SK-MEL-5 (cell line): ENCODE measurements at places on chromosomes 11 and 22. TPM values are rescaled to one million over a fixed set of nuclear protein-coding genes. Genes with fewer than 3 reads are reported as not detected.

Gene VWCE
- total RNA-seq, result 0.24 and 0.45 TPM in 2 replicates

Gene MMP13
- total RNA-seq, result not detected in 2 replicates

Gene TNNT3
- not detected in 2 replicates for total RNA-seq

Gene SHISAL1
- 0.58 and 0.67 TPM in 2 replicates for total RNA-seq

Gene ANO1
- 1.2 and 2.9 TPM in 2 replicates for total RNA-seq

Gene RPS6KB2
- total RNA-seq, result 16.9 and 17.9 TPM in 2 replicates

Gene TP53I11
- 3.2 and 4.0 TPM in 2 replicates for total RNA-seq

GRCh38 chr22:42375982-42376381 lies 56.2 kb downstream of the NFAM1 start:
- no peak for DNase-seq

- no peak for DNase-seq
These were observed 187.4 kb upstream of the NAV2 start for GRCh38 chr11:19525276-19525675.

GRCh38 chr11:117117681-117118080 lies 19.5 kb upstream of the SIK3 start:
- no peak for DNase-seq

- peak; percentile 4 for DNase-seq
These were observed 893 bp downstream of the SLC36A4 start for GRCh38 chr11:93196816-93197379.

DNA sequence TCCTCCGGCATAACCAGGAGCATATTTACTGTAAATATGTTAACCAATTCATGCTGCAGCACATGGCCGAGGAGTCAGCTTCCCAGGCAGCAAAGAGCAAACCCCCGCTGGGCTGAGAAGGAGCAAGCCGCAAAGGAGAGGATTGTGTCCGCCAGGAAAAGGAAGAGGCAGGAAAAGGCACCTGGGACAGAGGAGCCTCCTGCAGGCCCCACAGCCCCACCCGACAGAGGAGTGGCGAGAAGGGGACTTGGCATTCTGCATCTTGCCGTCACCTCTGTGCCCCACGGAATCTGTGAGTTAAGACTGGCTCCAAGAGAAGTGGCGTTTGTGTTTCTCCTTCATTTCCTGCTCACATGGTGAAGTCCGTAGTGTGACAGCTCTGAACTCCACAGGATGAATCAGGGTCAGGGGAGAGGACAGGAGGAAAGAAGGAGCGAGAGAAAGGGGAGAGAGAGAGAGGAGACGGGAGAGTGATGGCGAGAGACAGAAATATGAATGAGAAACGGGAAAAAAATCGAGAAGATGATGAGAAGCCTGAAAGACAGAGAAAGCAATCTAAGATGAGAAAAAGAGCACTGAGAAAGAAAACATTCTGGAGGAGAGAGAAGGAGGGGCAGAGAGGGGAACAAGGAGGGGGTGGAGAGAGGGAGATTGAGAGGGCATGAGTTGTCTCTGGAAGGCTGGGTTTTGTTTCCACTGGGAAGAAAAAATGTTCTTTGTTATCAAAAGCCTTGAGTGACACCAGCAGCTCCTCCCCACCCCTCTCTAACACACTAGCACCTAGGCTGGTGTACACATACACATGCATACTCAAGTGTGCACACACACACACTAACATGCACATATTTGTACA lies 489.6 kb downstream of the MN1 start:
- no peak for DNase-seq

DNA sequence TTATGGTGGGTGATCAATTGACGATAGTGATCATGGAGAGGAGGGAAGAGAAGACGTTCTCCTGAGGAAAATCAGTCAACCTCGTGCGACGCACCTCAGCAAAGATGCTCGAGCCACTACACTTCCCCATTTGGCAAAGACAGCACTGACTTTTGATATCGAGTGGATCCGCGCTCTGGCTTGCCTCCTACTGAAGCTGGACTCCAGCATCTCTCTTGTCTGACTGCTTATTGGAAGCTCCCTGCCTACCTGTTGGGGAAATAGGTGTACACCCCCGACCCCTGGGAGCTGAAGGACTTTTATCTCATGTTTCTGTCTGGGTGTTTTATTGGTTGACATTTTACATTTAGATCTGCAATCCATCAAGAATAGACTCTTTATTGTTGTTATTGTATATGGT lies 476.8 kb upstream of the B3GAT1 start:
- DNase-seq, result no peak

DNA sequence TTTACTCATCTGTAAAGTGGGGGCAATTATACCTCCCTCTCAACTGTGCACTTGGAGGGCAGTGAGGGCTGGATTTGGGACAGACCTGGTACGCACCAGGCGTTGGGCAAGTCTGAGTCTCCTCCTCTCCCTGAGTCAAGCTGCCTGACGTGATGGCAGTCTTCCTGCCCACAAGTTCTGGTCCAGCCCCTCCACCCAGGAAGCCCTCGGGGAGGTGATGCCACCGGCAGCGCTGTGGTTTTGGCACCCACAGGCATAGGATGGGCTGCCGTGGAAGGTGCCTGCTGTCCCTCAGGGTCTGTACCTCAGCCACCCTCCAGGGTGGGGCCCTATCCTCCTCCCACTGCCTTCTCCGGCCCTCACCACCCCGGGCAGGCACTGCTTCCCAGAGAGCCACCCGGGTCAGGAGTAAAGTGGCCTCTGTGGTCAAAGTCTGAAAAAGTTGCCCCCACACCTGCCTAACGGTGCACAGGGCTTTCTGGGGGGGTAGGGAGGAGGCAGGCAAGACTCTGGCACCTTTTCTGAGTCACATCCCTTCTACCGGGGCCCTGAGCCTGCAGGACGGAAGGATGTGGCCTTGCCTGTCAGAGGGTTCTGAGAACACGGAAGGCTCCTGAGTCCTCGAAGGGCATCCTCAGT lies 6.5 kb upstream of the APOBEC3H start:
- DNase-seq, result no peak

GRCh38 chr22:44999687-45000086 lies 10.1 kb downstream of the PHF21B start:
- no peak for DNase-seq

- no peak for DNase-seq
These were observed 12.4 kb downstream of the UCP2 start for GRCh38 chr11:73969991-73970800.

DNA sequence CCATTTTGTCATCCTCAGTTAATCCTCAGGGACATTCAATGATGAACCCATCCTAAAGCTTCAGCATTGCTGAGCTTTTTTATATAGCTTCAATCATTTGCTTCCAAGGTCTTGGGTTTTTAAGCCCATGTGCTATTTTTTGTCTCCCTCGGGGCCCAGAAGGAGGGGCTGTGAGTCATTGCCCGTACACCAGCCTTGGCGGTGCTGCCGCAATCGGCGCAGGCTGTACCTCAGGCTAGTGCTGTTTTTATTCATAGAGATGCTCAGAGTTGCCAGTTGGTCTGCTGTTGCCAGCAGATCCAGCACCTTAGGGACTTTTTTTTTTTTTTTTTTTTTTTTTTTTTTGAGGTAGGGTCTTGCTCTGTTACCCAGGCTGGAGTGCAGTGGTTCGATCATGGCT lies 35.5 kb downstream of the ACO2 start:
- peak; percentile 34 for DNase-seq

DNA sequence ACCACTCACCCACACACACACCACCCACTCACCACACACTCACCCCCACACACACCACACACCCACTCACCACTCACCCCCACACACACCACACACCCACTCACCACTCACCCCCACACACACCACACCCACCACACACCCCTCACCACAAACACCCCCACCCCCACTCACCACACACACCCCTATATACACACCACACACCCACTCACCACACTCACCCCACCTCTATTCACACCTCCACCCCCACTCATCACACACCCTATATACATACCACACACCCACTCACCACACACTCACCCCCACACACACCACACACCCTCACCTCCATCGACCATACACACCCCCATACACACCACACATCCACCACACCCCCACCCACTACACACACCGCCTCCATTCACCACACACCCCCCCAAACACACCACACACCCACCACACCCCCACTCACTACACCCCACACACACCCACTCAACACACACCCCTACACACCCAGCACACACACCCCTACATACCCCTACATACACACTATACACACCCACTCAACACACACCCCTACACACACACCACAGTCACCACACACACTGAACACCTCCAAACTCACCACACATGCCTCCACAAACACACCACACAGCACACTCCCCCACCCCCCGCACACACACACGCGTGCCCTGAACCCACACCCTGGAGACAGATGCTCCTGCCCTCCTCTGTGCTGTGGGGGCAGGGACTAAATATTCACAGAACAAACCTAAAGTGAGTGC lies 19.0 kb upstream of the TTLL12 start:
- DNase-seq, result no peak

DNA sequence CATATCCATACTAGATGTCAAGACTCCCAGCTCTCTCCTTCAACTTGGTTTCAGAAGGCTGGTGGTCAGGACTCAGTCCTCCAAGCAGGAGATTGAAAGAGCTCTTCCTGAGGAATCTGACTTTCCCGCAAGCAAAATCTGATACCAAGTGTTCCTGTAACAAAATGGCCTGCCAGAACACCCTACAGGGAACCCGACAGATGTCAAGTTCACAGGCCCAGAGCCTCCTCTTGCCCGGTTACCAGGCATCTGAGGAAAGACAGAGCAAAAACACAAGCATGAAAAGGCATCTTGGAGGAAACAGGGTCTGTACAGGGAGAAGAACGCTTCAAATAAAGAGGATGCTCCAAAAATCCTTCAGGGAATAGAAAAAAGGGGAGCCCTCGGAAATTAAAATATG lies 8.7 kb upstream of the KCNJ5 start:
- no peak for DNase-seq

GRCh38 chr11:8327761-8328192 lies 64.1 kb upstream of the LMO1 start:
- no peak for DNase-seq

DNA sequence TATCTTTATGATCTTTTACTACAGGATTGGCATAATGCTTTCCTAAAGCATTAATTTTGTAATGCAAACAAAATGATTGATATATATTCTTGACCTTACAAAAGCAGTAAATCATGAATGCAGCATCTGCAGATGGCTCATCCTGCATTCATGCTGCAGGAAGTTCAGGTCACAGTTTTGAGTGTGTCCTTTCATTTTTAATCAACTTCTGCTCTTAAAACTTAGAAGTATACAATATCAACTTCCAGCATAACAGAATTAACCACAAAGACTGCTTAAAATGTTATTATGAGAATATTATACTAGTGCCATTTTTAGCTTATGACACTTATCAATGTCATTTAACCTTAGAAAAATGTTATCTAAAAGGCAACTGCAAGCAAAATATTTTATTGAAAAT lies 54.0 kb downstream of the SLC36A4 start:
- DNase-seq, result no peak

DNA sequence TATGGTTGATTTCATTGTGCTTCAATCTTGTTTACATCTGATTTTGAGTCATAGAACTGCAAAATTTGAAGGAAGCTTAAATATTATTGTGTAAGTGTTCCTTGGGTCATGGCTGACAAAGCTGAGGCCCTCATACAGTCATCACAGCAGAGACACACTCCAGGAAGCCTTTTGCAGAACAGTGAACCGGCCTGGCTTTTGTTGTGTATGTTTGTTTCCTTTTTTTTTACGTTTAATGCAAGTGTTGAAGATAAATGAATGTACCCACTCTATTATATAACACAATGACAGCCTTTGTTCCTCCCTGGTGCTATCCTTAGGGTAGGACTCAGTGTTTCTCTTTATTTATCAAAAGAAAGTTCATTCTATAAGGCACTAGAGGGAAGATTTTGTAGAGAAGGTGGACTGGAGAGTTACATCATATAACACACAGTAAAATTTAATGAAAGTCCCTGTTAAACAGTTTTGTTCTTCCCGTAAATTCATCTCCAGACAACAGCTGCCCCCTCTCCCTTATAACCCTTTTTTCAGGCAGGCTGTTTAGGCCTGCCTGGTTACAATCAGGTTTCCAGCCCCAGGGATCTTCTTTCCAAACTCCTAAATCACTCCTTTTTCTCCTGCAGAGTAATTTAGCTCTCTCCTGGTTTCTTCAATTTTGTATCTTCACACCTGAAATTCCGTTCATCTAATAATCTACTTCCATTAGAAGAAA lies 34.3 kb upstream of the CSTF3 start:
- DNase-seq, result peak; percentile 92

DNA sequence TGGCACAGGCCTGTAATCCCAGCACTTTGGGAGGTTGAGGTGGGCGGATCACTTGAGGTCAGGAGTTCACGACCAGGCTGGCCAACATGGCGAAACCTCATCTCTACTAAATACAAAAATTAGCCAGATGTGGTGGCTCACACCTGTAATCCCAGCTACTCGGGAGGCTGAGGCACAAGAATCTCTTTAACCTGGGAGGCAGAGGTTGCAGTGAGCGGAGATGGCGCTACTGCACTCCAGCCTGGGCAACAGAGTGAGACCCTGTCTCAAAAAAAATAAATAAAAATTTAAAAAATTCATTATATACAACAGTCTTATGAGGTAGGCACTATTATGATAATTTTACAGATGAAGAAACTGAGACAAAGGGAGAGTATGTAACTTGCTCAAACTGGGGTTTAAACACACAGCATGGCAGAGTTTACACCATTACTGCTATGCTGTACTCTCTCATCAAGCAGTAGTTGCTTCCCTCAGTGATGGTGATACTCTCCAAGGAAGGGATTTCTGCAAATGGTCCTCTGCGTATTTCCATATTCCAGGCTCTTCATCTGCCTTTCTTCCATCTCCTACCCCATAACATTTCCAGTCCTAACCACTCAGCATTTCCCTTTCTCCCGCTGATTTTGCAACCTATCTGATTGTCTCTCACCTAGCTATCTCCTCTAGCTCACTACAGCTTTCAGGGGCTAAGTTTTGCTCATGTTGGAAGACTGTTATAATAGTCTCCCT lies 95.3 kb downstream of the CCDC83 start:
- no peak for DNase-seq

DNA sequence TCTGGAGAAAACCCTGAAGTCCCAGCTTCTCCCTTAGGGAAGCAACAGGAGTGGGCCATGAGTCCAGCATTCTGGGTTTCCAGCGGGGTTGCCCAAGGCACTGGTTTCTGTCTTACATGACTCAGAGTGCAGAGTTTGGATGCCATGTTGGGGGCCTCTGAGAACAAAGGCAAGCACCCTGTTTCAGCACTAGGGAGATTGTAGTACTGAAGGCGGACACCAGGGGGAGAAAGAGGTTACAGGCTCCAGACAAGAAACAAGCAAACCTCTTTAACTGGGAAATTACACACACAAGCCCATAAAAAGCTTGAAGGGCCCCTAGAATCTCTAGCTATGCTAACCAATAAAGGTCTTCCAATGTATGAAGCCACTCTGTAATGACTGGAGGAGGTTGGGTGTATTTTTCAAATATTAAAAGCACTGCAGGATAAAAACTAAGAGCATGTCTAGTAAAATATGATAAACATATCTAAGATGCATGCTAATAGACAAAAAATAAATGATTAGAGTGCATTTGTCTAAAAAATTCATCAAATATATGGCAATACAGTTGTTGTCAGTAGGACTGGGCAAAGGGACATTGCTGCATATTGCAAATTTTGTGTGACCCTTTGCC lies 7.1 kb downstream of the MS4A6E start:
- peak; percentile 73 for DNase-seq
